ENCODE measurements at places on chromosomes 5 and 9.

DNA sequence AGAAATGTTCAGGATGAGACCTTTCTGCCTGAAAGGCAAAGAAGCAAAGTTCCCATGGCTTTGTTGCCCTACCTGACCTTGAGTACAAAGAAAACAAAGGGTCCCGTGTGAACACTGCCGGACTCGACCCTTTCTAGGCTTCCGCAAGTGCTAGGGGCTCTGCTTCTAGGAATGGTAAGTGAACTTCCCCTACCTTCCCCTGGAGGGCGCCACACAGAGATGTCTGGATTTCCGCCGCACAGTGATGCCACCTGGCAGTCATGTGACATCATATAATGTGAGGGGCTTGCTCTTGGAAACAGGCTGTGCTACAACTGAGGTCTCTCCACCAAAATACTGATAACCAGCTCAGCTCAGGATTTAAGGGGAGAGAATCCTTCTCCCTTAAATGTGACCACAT lies 56.6 kb downstream of the HSD17B3 start:
- DNase-seq = no peak

DNA sequence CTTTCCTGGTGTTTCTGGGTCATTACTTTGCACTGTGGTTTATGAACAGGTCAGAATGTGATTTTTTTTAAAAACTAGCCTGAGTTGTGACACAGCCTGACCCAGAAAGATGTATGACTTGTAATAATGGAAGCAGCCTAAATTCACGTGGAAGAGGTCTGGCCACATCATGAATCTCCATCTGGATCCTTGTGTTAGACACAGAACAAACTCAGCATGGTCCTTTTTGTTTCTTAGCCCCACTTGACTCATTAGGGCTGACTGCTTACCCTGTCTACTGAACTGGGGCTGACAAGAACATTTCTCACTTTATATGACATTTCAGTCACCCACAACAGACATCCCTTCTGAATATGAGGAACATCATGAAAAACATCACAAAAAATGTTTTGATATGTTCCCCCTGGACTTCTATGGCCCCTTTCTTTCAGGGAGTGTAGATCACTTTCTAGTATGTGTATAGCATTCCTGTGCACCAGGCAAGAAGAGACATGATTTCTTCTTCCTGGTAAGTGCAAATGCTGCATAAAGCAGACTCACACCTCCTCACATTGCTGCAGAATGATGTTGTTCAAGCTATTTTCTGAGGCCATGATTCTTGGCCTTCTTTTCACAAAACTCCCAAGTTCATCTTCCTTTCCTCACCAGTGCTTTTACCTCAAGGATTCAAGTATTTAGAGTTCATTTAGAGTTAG lies 52.3 kb downstream of the ZNF622 start:
- DNase-seq = no peak

- DNase-seq = no peak
Observed at GRCh38 chr9:131429121-131430012, 35.5 kb downstream of the PRRC2B start.

DNA sequence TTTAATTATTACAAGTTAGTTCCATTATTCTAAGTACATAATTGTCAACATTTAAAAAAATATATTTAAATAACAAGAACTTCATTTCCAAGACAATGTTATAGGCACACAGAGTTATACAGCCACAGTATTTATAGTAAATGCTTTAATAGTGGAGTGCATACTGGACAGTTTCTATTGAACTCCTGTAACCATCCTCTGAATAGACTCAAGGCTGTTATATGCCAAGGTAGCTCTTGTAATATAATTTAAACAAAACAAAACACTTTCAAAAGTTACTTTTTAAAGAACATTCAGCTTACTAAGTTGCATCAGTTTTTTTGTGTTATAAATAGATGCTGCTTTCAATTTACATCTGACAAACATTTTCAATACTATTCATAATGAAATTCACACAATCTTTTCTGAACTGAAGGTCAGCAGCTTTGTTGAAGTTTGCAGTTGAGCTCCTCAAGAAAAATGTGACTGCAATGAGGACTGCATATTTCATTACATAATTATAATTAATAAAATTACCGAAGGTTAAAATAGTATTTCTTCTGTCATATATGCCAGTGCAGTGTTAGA lies 549.9 kb upstream of the CYLC2 start:
- DNase-seq = no peak

DNA sequence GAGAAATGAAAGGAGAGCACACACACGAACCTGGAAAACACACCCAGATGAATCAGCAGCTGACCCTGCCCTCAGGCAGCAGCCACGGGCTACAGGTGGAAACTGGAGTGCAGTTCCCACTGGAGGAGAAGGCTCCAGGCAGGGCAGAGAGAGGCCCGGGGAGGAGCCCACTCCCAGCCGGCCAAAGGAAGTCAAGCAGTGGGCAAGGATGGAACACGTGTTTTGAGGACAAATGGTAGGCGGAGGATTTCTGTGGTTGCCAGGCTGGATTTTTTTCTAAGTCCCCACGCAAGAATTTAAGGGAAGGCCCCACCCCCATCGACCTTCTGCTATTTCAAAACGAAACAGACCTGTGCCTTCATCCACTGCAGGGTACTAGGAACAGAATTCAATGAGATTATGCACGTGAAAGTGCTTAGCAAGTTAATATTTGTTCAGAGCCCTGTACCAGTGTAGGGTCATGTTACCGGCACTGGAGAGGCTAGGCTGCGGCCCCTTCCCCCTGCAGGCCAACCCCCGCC lies 6.8 kb downstream of the EPB41L4B start:
- no peak for DNase-seq

- no peak for DNase-seq
Observed at GRCh38 chr5:119470851-119471451, 18.7 kb downstream of the HSD17B4 start.

GRCh38 chr5:56456002-56456401 lies 222.9 kb upstream of the ANKRD55 start:
- no peak for DNase-seq

- no peak for DNase-seq
Observed at GRCh38 chr5:147170603-147171002, 64.2 kb upstream of the STK32A start.

- DNase-seq = no peak
Observed at GRCh38 chr5:116614603-116614920, 39.9 kb upstream of the SEMA6A start.

GRCh38 chr5:152372875-152373274 lies 32.2 kb downstream of the NMUR2 start:
- no peak for DNase-seq

GRCh38 chr5:52999344-52999949 lies 10.3 kb downstream of the ITGA2 start:
- no peak for DNase-seq

DNA sequence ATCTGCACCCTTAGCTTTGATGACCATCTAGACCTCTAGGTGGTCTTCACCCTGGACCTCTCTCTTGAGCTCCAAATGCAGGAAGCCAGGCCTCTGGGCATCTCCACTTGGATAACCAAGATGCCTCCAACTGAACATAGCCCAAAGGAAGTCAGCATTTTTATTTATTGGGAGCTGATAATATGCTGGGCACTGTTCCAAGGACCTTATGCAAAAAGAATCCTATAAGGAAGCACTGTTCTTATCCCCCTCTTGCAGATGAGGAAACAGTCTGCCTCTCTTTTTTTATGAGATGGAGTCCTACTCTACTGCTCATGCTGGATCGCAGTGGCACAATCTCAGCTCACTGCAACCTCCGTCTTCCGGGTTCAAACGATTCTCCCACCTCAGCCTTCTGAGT lies 219.9 kb downstream of the CDK5RAP2 start:
- no peak for DNase-seq

DNA sequence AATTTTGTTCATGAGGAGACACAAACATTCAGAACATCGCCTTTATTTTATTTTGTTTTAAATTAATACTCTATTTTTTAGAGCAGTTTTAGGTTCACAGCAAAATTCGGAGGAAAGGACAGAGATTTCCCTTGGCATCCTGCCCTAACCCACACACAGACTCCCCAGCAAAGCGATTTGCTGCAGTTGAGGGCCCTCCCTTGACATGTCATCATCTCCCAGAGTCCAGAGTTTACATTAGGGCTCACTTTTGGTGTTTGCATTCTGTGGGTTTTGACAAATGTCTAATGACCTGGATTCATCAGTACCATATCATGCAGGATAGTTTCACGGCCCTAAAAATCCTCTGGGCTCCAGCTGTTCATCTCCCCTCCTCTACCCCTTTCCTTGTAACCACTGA lies 33.6 kb upstream of the COL5A1 start:
- DNase-seq = no peak

DNA sequence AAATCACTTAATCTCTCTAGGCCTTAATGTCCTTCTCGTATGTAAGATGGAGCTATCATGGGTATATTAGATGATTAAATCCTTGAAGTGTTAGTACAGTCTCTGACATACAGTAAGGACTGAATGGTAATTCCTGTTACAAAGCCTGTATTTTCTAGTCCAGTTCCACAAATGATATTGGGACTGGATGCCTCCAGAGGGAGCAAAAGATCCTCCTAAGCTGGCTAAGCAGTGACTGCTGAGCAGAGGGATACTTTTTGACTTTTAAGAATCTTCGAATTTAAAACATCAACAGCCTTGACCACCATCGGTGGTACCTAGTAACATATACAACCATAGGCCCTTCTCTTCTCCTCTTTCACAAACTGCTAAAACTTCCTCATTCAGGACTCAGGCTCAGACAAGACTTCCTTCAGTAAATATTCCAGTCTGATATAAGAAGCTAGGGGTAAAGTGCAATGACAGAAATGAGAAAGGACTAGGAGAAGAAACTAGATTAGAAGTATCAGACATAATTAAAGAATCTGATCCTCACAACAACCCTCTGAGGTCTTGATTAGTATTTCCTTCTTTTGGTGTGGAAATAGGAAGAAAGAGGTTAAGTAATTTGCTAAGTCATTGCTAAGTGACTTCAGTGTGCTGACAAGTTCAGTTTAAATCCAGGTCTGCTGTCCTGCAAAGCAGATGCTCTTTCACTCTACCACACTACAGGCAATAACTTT lies 13.9 kb downstream of the PTAR1 start:
- no peak for DNase-seq

- no peak for DNase-seq
Observed at GRCh38 chr9:115495052-115495635, 377.2 kb upstream of the TNC start.

GRCh38 chr9:127277770-127278169 lies 13.2 kb downstream of the GARNL3 start:
- DNase-seq = no peak

GRCh38 chr9:92712767-92713166 lies 42.8 kb upstream of the IPPK start:
- DNase-seq = no peak

DNA sequence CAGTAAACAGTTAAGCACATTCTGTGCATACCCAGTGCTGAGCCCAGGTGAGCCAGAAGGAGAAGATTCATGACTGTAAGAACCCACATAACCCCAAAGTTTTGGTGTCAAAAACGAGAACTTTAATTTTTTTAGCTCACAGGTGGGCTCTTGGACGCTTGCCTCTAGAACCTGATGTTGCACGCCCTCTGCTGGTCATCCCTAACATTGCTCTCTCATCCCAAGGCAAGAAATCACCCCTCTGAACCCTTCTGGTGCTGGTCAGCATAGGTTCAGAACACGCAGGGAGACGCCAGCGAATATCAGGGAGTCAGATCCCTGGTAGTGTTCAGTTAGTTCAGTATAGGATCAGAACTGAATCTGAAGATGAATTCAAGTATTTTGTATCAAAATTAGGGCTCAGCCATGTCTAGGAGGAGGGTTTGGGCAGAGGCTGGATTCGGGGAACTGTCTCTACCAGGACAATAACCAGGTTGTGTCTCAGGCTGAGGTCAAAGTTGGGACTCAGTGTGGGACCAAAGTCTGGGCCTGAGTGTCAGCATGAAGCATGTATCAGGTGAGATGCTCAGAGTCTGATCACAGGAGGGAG lies 4.1 kb upstream of the DNAJB5 start:
- peak; percentile 59 for DNase-seq

- peak; percentile 89 for DNase-seq
Observed at GRCh38 chr9:87725900-87726709, at the start of gene CTSL. CTSL (plus strand) TSS chr9:87726119; CDS start chr9:87727604, 1,485 bp downstream.

DNA sequence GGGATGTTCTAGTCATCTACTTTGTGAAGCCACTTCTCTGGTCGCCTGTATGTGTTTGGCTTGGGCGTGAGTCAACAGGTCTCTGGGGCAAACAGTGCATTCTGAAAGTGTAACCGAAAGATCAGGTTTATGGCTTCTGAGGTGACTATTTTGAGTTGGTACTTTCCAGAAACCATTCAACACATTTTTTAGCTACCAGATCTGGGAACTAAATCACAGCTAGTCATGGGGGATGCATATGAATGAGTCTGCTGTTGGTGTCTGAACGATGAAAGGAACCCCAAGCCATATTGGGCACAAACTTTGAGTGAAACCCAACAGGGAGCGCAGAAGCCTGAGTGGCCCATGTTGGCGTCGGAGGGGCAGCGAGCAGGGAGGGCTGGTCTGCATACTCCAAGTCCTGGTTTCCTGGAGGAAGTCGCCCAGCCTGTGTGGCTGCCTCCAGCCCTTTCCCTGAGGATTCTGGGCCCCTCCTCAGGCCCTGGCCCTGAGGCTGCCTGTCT lies 35.3 kb downstream of the UBE2QL1 start:
- no peak for DNase-seq

DNA sequence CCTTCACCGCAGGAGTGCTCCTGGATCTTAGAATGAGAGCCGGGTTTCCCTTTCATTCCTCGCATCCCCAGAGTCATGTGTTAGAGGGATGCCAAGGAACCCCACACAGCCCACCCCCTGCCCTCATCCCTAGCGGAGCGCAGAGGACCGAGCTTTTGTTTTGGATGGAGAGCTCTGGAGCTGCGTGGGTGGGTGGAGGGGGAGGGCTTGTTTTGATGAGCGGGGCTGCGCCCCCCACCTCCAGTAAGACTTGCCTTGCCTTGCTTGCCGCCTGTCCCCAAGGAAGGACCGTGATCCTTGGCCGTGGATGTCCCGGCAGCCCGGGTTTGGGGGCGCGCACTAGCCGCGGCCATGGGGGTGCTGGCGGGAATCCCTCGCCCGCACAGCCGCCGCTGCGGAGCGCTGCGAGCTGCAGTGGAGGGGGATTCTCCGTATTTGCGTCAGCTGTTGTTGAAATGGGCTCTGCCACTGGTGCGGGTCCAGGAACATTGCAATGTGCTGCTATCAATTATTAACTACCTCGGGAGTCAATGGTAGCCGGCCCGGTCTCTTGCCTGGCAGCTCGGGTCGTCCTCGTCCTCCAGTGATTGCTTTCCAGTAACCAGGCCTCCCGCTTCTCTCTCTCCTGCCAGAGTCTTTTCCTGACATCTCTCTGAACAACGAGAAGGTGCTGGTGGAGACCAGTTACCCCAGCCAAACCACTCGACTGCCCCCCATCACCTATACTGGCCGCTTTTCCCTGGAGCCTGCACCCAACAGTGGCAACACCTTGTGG lies 1.0 kb downstream of the EGR1 start:
- DNase-seq = no peak

Data from caudate nucleus (tissue), 63 donors.